ENCODE measurements at places on chromosomes 6 and 20. TPM values are rescaled to one million over a fixed set of nuclear protein-coding genes. Genes with fewer than 3 reads are reported as not detected.

GRCh38 chr20:47784599-47785310 is 526 bp downstream of the SULF2 start:
- DNase-seq: no peak

Gene GSTA2
- not detected for total RNA-seq

DNA sequence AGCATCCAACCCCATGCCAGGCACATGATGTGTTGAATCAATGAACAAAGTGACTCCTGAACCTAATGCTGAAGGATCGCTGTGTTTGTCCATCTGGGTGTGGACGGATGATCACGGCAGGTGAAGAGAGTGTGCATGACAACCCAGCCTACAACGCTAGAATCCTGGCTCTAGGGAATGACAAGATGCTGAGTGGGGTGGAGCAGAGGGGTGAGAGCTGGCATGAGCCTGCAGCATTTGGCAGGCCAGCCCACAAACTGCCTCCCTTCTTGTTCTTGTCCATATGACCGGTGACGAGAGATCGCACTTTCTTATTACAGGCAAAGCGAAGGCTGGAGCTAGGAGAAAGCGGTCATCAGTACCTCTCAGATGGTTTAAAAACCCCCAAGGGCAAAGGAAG is 54.7 kb upstream of the CDKAL1 start:
- DNase-seq: no peak

GRCh38 chr6:6987749-6988148 is 120.0 kb upstream of the RREB1 start:
- no peak for DNase-seq

DNA sequence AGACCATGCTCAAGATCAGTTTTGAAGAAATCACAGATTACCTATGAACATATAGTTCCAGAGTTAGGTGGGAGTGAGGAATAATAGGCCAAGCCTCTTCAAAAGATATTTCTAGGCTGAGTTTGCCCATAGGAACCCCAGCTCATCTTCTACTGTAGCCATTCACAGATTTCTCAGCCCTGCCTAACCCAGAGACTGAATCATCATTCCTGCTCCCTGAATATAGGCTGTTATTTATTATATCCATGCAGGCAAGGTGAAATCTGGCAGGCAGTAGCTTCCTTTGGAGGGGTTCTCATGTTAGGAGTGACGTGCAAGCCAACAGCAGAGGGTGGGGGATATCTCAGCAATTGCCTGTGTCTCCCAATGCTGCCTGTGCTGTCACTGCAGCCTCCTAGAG is 25.6 kb upstream of the ADGRF4 start:
- no peak for DNase-seq

DNA sequence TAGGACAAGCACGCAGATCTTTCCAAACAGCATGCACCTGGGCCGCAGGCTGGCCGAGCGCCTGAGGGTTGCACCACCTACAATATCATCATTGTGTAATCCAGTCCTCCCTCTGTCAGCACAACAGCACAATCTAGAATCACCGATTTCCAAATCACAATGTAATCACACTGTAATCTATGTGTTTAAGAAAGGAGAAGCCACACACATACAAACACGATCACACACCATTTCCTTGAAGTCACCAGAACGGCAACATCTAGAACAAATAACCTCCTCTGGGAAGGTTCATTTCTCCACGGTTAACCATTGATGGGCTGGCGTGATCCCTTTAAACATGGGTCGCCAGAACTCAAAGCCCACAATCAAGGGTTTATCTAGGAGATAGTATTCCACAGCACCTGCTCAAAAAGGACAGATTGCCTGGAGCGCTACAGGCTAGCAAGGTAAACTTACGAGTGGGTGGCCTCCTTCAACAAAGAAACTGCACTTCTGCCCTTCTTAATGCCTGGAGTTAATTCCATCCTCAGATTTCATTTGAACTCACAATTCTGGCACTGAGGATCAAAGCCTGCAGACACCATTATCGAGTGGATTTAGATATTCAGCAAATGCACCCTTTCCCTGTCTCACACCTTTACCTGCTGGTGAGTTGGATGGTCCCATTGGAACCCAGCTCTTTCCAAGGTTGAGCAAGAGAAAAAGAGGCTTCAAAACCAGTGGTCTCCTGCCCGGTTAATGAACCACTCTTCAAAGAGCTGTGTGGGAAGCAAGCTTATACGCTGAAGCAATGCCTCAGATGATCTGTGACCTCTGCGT is 83.8 kb upstream of the FOXQ1 start:
- DNase-seq: no peak

DNA sequence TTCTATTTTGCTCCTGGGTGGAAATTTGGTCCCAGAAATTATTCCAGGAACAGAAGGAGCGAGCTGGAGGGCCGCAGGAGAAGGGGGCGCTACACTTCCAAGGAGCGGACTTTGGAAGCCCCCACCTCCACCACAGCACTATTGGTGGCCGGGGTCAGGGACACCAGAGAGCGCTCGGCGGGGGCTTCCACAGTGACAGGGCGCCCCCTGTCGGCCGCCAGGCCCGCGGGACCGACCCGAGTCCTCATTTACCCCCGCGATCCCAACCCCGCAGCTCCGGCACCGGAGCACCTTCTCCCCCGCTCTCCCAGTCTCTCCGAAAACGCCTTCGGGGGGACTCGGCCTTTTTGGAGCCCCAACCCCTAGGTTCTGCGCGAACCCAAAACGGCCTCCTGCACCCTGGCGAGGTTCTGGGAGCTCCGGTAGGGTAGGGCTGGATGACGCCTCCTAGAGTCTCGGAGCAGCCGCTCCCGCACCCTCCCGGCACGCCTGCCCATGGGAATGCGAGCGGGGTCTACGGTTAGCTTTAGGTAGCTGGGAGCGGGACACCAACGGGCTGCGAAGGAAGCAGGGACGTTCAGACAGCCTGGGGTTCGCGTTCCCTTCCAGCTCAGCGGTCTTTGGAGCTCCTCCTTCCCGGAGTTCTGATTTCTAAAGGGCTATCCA is 2.4 kb upstream of the FOXA2 start:
- no peak for DNase-seq

Gene SIRPB1
- 4.1 TPM for total RNA-seq

Gene SMOC2
- total RNA-seq: not detected

GRCh38 chr20:45309075-45309474 is 976 bp upstream of the MATN4 start:
- no peak for DNase-seq

Gene SPATA25
- 0.29 TPM for total RNA-seq

Gene EYS
- total RNA-seq: not detected

DNA sequence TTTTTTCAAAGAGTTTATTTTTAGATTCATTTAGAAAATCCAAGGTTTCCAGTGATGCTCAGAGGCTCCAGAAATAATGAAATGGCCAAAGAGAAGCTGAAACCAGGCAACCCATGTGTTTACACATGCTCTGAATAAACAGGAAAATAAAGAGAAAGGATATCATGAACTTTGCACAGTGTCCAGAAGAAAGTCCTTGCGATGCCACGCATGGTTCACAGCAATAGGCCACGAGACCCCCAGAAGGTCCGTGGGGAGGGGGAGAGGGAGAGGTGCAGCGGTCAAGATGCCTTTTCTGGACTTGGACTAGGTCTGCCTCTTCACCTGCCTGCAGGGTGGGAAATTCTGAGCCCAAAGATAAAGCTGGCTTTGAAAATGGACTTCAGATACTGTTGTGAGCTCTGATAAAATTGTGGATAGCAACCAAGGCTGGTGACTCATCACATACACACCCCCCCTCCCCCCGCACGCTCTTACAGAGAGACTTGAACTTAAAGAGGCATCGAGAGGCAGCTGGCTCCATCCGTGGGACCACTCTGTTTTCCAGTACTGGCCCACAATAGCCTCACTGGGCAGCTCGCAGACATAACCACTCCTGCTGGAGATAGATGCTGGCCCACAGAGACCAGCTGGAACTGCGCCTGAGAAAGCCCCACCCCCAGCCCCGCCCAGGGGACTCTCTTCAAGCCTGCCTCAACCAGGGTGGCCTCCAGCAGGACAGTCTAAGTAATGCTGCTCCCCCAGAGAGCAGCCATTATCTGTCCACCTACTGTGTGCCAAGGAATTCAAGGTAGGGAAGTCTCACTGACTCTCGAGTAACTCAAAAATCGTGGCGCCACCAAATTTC is 21.2 kb upstream of the NFATC2 start:
- peak; percentile 63 for DNase-seq

GRCh38 chr6:74283532-74283931 is 587.5 kb downstream of the CD109 start:
- DNase-seq: no peak

DNA sequence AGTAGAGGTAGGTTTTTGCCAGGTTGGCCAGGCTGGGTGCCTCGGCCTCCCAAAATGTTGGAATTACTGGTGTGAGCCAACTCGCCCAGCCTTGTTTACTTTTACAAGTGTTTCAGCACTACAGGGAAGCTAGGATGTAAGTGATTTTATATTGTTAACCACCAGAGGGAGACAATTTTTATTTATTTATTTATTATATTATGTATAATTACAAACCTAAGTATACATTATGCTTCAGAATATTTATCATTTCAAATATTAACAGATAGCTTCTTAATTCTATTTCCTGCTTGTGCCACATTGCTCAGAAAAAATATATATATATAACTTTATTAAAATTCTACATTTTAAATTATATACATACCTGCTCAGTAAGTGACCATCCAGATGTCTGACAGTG is 9.8 kb downstream of the MMUT start:
- DNase-seq: no peak

GRCh38 chr20:58169450-58169849 is 59.0 kb downstream of the ANKRD60 start:
- DNase-seq: no peak

Gene MAP7
- total RNA-seq: 0.82 TPM

- no peak for DNase-seq
These were observed 156.3 kb upstream of the EPHA7 start for GRCh38 chr6:93575495-93576267.

Gene GJA1
- total RNA-seq: 232 TPM

DNA sequence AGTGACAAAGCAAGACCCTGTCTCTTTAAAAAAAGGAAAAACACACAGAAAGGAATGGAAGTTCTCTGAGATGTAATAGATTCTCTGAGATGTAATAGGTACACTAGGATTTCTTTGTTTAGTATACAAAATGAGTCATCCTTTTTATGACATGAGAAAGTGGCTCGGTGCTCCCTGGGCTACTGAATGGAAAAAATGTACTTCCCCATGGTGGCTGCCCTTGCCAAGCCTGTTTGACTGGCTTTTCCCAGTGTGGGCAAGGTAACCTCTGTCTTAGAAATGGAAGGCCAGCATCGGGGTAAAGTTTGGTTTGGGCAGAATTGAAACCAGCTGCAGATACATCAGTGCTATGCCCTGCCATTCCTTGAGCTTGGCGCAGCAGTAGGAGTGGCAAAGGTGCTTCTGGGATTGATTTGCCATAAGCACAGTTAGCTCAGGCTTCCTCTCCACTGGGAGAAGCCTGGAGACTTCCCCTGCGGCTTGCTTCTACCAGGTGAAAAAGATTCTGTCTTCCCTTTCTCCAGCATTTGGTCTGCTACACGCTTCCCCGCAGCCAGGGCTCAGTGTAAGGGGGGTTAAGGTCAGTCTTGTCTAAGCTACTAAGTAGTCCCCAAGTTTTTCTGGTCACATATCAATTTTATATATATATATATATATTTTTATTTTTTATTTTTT is 24.5 kb downstream of the ARFGEF2 start:
- no peak for DNase-seq

GRCh38 chr20:8209061-8209460 is 77.0 kb downstream of the PLCB1 start:
- no peak for DNase-seq

DNA sequence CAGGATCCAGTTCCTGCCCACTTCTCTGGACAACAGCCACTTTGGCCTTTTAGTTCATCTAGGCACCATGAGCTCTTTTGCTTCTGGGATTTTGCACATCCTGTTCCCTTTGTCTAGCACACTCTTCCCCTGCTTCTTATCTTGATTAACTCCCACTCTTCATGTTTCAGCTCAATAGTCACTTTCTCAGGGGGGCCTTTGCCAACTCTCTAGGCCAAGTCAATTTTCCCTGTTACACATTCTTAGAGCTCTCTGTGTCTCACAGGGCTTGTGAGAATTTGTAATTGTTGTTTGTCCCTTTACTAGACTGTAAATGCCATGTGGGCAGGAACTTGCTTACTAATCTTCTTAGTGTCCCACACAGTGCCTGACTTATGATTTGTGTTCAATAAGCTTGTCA is 58.1 kb upstream of the EPB41L1 start:
- no peak for DNase-seq

Gene KCNB1
- total RNA-seq: not detected

DNA sequence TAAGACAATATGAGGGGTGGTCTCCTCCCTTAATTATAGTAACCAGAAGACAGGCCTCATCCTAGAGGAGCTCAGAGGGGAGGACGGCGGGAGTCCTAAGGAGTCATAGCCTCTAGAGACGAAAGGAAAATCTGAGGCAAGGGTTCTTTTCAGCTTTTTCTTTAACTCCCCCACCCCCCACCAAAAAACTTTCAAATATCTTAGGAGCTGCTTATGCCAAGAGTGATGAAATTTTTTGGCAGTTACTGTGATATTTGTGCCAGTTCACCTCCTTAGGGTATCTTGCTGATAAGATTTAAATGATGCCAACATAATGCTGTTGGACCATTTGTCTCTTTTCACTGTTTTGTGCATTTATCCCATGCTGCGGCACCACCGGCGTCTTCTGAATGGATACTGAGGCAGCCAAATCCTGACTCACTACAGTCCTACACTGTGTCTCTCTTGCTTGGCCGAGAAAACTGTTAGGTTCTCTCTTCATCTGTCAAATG is 44.5 kb upstream of the DSE start:
- no peak for DNase-seq

DNA sequence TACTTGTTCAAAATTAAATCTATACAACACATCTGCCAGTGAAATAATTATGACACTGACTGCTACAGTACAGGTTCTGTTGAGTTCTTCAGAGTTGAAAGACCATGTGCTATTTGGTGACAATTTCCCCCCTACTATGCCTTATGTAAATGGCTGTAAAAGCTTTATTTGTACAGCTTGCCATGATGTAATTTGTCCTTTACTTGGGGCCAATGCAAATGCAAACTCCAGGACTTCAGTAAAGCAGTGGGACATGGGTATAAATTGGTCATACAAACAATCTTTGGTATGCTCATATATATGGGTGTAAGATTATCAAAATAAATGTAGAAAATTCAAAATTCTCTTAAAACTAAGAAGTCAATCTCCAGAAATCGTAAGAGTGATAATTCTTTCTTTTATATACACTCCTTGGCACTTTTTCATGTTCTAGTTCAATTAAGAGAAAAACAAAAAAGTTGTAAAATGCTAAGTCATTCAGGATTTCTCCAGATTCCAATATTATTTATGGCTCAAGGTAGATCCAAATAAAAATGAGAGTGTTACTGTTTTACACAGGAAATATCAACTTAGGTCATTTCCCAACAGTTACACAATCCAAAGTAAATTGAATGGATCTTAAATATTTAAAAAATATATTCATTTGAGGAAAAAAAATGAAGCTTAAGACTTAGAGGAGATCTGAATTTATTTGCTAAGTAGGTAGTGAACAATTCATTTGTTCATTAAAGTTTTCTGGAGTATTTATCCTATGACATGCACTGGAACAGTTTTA is 1310.5 kb upstream of the CITED2 start:
- DNase-seq: peak; percentile 12

All from glomerular endothelial cell (primary cell).